ENCODE measurements at places on chromosomes 13 and 19.

- DNase-seq: no peak
These were observed 4.3 kb downstream of the RPL36 start for GRCh38 chr19:5694167-5694955.

DNA sequence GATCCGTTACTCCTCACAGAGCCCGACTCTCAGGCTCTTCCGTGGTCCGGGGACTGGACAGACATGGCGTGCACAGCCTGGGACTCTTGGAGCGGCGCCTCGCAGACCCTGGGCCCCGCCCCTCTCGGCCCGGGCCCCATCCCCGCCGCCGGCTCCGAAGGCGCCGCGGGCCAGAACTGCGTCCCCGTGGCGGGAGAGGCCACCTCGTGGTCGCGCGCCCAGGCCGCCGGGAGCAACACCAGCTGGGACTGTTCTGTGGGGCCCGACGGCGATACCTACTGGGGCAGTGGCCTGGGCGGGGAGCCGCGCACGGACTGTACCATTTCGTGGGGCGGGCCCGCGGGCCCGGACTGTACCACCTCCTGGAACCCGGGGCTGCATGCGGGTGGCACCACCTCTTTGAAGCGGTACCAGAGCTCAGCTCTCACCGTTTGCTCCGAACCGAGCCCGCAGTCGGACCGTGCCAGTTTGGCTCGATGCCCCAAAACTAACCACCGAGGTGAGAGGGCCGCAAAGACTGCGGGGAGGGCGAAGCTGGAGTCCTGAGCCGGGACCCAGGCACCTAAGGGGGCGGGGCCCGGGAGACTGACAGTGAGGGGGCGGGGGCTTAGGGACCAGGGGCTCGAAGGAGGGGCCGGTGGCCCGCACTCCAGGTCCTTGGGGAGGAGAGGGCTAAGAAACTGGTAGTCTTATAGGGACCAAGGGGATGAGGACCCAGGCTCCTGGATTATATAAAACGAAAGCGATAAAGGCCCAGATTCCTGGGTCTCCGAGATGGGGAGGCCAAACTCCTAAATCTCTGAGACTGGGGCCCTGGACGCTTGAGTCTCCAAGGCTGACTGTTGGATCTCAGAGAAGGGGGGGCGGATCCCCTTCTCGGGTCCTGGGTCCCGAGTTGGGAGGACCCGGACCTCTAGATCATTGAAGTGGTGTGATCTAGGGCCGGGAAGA, 2.0 kb downstream of the ETV2 start:
- DNase-seq: no peak

GRCh38 chr13:38686577-38687245, at the start of gene FREM2:
TSS of gene FREM2 (plus strand) at chr13:38687077. CDS start at chr13:38687345, 268 bp downstream.
- no peak for DNase-seq

DNA sequence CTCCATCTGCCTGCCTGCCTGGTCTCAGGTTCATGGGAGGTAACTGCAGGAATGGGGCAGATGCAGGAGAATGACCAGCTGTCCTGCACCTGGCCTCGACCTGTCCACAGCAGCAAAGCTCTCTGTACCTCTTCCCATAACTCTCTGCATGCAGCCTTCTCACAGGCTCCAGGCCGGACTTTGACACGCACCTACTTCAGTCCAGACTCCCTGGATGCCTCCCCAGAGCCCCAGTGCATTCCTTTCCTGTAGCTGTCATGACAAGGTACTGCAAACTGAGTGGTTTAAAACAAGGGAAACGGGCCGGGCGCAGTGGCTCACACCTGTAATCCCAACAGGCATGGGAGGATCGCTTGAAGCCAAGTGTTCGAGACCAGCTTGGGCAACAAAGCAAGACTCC, 3.3 kb downstream of the NANOS2 start:
- DNase-seq: no peak

DNA sequence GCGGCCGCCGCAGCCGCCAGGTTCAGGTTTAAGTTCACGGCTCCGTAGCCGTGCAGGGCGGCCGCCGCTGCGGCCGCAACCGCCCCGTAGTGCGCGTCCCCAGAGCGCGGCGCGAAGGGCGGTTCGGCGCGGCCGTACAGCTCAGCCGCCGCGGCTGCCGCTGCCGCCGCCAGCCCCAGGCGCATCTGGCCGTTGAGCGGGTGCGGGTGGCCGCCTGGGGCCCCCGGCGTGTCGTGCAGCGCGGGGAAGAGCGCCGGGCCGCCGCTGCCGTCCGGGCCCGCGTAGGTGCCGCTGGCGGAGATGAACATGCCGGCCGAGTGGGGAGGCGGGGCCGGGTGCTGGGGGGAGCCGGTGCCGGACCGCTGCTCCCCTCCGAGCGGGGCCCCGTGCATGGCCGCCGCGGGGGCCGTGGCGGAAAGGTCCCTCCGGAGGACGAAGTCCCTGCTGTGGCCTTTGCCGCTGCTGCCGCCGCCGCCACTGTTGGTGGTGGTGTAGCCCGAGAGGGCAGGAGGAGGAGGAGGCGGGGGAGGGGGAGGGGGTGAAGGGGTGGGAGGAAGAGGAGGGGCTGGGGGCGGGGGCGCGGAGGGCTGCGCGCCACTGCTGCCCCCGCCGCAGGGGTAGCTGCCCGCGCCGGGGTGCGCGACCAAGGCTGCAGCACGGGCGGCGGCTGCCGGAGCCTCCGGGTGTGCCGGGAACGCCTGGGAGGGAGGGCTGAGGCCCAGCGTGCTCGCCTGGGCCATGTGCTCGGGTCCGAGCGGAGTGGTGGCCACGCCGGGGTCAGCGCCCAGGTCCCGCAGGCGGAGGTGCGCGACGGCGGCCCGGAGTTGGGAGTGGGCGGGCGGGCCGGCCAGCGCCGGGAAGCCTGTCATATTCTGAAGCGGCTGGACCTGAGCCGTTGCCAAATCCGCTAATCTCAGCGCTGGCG, 654 bp downstream of the ZIC5 start:
- DNase-seq: no peak

DNA sequence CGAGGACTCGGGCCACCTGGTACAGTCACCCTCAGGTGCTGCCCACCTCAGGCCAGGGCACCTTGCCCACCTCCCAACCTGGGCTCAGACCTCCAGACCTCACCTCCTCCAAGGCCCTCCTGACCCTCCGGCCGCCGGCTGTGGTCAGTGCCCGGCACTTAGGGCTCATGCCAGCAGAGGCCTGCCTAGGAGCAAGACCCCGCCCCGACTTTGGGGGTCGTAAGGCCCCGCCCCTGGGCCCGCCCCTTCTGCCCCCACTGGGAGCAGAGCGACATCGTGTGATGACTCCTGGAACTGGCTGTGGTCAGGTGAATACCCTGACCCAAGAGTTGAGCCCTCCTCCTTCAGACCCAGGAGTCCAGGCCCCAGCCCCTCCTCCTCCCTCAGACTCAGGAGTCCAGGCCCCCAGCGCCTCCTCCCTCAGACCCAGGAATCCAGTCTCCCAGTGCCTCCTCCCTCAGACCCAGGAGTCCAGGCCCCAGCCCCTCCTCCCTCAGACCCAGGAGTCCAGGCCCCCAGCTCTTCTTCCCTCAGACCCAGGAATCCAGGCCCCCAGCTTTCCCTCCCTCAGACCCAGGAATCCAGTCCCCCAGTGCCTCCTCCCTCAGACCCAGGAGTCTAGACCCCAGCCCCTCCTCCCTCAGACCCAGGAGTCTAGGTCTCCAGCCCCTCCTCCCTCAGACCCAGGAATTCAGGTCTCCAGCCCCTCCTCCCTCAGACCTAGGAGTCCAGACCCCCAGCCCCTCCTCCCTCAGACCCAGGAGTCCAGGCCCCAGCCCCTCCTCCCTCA, at the start of gene SBK2:
TSS of gene SBK2 (minus strand) at position 183 of the 790 bp plus-strand sequence. CDS start 839 bp downstream, outside the sequence.
- no peak for DNase-seq

- no peak for DNase-seq
These were observed 473.0 kb upstream of the SLC10A2 start for GRCh38 chr13:103539265-103539664.

DNA sequence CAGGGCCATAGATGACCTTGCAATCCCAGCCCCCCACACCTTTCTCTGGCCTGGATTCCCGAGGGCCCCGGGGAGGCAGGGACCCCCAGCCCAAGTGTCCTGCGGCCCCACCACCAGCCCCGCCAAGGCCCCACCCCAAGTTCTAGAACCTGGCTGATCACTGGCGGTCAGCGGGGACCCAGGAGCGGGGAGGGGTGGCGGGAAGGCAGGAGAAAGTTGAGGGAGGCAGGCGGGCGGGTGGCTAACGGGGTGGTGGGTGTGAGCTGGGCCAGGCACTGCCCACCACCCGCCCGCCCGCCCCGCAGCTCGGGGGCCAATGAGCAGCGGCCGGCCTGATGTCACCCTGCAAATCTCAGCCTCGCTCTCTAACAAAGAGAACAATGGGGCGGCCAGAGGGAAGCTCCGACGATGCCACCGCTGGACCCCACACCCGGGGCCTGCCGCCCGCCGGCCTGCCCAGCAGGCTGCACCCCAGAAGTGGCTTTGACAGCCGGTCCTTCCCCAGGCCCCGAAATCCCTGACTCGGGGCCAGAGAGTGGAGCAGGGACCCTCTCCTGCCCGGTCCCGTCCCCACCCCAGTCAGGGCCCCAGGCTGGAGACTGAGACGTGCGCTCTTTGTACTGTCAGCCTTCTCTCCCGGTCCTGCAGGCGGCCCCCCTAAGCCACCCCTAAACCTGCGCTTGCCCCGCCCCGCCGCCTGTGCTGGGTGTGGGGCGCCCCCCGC, 1.6 kb downstream of the MEX3D start:
- DNase-seq: no peak

DNA sequence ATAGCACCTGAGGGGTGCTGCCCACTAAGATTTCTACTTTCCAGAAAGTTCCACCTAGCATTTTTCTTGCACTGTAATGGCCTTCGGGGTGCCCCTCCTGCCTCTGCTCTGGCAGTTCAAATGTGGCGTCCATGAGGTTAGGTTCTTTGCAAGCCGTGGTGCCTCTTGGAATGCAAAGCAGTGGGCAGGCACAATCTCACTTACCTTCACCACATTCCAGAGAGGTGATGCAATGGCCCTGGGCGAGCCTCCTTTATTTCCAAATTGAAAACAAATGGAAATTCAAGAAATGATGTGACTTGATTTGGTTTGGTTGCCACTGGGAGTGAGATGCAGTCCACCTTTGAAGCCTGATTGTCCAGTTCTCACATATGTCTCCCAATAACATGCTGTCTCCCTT, 46.9 kb downstream of the FGF9 start:
- no peak for DNase-seq

- DNase-seq: no peak
These were observed 1358.5 kb upstream of the PCDH9 start for GRCh38 chr13:68588623-68589022.

GRCh38 chr13:90015565-90016507, 1331.7 kb upstream of the MIR17HG start:
- no peak for DNase-seq

DNA sequence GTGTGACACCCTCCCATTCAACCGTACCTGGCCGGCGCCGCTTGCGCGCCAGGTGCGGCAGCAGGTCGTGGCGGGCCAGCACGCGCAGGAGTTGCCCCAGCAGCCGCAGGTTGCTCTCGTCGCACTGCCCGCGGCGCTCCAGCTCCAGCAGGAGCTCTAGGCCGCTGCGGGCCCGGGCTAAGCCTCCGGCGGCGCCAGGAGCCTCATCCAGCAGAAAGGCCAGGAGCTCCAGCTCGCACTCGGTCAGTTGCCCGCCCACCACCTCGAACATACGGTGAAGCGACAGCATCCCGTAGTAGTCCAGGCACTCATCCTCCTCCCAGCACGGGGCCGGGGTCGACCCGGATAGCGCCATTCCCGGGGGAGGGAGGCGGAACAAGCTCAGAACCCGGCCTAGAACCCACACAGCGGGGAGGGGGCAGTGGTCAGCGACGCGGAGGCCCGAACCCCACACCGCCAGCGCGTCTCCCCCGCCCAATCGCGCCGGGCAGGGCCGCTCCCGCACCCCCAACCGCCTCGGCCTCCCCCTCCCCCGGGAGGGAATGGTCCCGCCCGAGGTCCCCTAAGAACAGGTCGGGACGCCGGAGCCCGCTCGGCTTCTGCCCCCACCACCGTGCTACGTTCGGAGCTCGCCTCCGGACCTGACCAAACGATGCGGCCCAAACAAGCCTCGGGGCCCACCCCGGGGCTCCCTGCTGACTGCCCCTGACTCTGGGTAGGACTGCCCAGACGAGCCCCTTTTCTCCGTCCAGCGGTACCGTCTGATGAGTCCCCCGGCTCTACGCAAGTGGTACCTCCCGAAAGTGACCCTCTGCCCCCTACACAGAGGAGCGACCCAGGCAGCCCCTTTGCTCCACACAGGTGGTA, 591 bp downstream of the DEDD2 start:
- no peak for DNase-seq

GRCh38 chr19:43526884-43527859, at the start of gene ETHE1:
TSS of gene ETHE1 (minus strand) at chr19:43527201. CDS start at chr19:43527177, 24 bp downstream.
- no peak for DNase-seq

- no peak for DNase-seq
These were observed 21.4 kb upstream of the LILRA2 start for GRCh38 chr19:54551950-54552912.

DNA sequence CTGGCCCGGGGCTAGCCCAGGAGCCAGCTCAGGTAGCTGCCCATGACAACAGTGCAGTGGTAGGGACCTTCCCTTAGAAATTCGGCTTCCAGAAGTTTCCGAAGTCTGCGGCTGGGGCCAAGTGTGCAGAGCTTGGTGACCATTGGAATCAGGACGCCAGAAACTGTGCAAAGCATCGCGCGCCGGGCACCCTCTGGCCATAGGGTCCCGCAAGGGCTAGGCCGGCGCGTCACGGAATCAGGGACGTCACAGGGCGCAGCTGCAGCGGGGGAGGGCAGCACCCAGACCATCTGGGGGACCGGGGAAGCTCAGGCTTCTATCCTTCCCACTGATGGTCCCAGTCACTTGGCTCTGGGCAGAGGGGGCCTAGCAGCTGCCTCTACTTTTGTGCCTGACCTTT, 219.1 kb downstream of the MTUS2 start:
- no peak for DNase-seq

GRCh38 chr13:102631198-102631597, 34.4 kb downstream of the TPP2 start:
- no peak for DNase-seq

- no peak for DNase-seq
These were observed 11.1 kb upstream of the BCL3 start for GRCh38 chr19:44737238-44738071.

- DNase-seq: no peak
These were observed 28.5 kb upstream of the RBM26 start for GRCh38 chr13:79434556-79434955.

- no peak for DNase-seq
These were observed 713.7 kb downstream of the SLITRK1 start for GRCh38 chr13:83168590-83168989.

GRCh38 chr19:32924200-32924599, 47.6 kb downstream of the CEP89 start:
- DNase-seq: no peak

DNA sequence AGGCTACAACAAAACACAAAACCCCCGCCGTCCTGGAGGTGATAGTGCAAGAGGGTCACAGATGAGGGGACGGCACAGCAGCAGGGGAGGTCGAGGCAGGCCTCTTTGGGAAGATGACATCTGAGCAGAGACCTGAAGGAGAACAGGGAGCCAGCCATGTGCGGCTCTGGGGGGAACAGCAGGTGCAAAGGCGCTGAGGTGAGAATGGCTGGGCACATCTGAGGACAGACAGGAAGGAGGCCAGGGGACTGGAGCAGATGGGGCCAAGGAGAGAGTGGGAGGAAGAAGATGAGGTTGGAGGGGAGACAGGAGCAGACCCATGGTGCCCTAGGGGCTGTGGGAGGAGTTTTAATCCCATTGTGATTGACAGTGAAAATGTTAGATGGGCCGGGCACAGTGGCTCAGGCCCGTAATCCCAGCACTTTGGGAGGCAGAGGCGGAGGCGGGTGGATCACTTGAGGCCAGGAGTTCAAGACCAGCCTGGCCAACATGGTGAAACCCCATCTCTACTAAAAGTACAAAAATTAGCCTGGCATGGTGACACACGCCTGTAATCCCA, 1.8 kb upstream of the CKM start:
- no peak for DNase-seq

Data from cortex of kidney (tissue), 1 donor.